ENCODE measurements at places on chromosomes 12 and 14.

DNA sequence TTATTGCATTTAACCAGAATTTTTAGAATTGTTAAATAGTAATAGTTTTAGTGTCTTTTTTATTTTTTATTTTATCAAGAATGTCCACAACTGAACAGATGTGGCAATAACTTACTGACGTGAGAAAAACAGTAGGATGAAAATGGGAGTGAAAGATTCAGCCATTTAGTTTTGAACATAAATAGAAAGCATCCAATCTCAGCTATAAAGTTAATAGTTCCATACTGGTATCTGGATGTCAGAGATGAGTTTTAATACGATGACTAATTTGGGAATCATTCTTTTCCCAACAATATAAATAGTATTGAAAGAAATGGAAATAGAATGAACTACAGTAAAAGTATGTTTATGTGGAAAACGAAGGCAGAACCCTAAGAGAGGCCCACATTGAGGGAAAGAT is 159.4 kb downstream of the EPS8 start:
- no peak for DNase-seq

DNA sequence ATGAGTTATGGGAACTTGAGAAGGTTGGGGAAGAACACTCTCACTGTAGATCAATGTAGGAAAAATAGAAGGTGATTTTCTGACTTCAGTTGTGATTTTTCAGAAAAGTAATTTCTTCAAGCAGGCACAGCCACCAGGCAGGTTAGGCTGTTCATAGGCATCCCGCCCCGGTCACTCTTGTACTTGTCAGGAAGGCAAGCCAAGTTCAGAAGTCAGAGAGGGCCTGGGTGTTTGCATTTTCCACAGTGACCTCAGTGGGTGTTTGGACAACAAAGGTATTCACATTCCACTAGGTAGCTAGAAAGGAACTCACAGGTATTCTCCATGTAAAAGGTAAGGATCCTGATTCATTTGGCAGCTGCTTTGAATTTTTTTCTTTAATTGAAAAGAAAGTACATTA is 3.0 kb upstream of the FAM234B start:
- DNase-seq = no peak

GRCh38 chr12:51777973-51778372 is 70.5 kb downstream of the FIGNL2 start:
- DNase-seq = no peak

- no peak for DNase-seq
Measured at GRCh38 chr14:94918896-94919295, 149.0 kb upstream of the GSC start.

- no peak for DNase-seq
Measured at GRCh38 chr14:96782436-96782835, 14.7 kb upstream of the VRK1 start.

DNA sequence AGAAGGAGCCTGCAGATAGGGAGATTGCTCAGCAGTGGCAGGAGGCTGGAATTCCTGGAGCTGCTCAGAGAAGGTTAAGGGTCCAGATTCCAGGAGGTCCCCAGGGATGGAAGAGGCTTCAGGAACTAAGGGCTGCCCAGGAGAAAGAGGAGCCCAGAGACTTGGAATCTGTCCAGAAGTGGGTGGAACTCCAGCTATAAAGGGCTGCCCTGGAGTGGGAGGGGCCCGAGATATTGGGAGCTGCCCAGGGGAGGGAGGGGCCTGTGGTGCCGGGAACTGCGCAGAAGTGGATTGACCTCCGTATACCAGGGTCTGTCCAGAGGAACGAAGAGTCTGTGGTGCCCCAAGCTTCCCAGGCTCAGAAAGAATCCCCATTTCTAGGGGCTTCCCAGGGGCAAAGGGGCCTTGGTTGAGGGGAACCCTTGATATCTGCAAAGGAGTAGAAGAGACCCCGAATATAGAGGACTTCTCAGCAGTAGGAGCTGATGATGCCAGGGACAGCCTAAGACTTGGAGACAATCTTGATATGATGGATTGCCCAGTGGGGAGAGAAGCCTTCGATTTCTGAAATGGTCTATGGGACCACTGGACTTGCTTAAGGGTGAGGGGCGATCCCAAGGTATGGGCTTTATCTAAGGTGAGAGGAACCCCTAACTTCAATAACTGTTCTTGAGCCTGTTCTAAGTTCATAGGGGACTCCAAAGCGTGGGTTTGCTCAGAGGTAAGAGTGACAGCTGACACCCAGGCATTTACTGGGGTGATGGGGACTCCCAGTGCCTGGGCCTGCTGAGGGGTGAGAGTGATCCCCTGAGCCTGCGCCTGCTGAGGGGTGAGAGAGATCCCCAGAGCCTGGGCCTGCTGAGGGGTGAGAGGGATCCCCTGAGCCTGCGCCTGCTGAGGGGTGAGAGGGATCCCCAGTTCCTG is 45.0 kb downstream of the FAM186A start:
- DNase-seq = no peak

DNA sequence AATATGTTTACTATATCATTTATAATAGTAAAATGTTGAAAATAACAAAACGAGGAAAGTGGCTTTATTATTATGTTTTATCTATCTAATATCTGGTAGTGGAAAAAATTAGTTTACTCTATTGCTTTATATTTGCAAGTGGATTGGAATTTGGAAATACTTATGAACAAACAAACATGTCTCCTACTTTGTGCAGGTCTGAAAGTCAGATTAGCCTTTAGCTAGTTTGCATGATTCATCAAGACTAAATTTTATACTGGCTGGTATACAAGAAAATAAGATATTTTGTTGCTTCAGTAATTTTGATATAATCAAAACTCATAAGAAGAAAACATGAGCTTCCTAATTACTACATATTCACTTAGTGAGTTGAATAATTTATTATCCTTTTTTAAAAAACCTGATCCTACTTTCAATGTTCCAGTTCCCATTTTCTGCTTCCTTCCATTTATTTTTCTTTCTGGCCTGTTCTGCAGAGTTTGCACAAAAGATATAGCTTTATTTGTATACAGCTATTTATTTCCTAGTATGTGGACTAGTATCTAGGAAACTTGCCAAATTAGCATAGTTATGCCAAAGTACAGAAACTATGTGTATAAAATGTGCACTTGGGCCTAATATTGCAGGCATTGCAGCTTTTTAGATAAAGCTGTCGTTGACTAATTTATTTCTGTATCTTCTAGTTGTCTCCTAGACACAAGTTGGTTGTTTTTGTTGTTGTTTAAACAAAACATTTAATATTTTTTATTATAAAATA is 122.0 kb downstream of the AKAP6 start:
- no peak for DNase-seq

GRCh38 chr12:49190974-49191373 is 2.1 kb upstream of the TUBA1A start:
- DNase-seq = no peak

DNA sequence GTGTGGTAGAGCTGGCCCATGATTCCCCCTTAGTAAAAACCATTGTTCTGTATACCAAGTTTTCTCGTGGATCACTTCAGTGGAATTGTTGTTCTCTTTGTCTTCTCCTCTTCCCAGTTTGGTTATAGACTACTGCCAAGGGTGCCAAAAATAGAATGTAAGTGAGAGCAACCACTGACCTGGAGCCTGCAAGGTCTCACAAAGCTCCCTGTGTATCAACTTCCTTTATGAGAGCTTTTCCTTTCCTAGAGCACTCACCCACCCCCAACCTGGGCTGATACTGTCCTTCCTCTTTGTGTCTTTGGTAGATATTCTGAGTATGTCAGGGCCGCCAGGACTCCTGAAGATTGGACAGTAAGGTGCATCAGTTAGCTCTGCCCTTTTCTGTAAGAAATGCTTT is 101.0 kb downstream of the SCN8A start:
- DNase-seq = no peak

Data from HTR-8/SVneo (cell line).